ENCODE measurements at places on chromosomes 4 and X.

- DNase-seq, result no peak
These were observed 186.0 kb upstream of the FAM241A start for GRCh38 chr4:111959222-111959621.

GRCh38 chr4:74659576-74660411 is 134.5 kb downstream of the BTC start:
- DNase-seq, result no peak

DNA sequence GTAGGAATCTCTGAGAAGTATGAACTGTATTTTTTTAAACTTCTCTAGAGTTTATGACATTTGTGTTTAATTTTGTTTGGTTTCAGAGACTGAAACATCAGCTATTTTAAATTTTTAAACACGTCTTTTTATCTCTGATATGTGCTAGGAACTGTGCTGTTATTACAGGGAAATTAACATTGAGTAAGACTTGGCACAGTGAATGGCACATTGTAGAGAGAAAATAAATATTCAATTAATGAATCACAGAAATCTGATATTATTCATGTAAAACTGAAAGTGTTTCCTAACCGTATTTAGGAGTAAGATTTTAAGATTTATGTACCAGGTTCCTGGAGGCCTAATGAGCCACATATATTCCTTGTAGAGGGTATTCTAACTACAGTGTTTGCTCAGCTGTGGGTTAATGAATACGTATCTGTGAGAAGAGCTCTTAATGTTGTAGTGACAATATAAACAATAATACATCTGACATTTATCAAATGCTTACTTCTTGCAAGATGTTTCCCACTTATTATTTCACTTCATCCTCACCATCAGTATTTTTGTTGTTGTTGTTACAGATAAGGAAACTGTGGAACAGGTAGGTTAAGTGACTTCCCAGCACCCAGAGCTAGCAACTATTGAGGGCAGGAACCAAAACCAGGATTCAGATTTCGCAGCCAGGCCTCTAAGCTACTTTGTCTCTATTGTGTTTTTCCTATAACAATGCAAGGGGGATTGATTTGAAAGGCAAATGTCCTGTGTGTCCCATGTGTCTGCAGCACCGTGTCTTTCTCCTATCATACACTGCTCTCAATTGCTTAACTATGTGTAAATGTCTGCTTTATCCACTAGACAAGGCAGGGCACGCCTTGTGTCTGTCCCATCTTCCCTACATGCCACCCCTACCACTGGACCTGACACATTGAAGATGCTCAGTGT is 121.1 kb upstream of the FAM9C start:
- no peak for DNase-seq

GRCh38 chr4:165684177-165684805 is 188.7 kb upstream of the TLL1 start:
- DNase-seq, result no peak

DNA sequence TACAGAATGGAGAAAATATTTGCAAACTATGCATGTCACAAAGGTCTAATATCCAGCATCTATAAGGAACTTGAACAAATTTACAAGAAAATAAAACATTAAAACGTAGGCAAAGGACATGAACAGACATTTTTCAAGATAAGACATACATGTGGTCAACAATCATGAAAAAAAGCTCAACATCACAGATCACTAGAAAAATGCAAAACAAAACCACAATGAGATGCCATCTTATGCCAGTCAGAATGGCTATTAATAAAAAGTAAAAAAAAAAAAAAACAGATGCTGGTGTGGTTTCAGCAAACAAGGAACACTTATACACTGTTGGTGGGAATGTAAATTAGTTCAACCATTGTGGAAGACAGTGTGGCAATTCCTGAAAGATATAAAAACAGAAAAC is 75.8 kb upstream of the IL13RA2 start:
- no peak for DNase-seq

DNA sequence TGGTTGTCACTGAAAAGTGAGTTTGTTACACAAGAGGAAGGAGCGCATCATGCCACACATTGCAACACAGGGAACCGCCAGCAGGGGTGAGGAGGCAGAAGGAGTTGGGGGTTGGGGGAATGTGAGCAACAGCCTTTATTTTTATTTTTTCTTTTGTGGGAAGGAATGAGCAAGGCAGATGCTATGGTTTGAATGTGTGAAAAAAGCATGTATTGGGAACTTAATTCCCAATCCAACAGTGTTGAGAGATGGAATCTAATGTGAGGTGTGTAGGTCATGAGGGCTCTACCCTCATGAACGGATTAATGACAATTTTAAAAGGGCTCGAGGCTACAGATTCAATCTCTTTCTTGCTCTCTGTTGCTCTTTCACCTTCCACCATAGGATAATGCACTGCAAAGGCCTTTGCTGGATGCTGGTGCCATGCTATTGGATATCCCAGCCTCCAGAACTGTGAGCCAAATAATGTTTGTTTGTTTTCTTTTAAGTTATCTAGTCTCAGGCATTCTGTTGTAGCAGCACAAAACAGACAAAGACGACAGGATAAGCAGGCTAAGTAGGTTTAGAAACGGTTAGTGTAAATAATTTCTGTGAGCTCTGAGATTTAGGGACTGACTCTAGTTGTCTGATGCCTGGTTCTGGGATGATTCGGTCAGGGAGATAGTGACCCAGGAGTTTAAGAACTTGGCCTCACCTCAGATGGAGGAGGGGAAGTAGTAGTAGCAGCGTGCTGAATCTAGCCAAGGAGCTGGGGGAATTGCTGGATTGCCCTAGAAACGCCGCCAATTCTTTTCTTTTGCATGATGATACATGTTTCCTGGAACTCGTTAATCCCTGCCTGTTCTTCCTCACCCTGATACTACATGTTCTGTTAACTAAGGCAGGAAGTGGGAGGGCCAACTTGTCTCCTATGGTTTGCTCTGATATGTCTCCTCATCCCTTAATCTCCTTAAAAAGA is 156.6 kb upstream of the CTSO start:
- DNase-seq, result no peak

- no peak for DNase-seq
These were observed 5.9 kb downstream of the EMCN start for GRCh38 chr4:100511896-100512295.

- no peak for DNase-seq
These were observed 139.5 kb upstream of the NOCT start for GRCh38 chr4:138875891-138876608.

- peak; percentile 49 for DNase-seq
These were observed 5.5 kb downstream of the INPP4B start for GRCh38 chr4:142840516-142841123.

GRCh38 chr4:581753-582361 is 5.8 kb upstream of the TMEM271 start:
- no peak for DNase-seq

DNA sequence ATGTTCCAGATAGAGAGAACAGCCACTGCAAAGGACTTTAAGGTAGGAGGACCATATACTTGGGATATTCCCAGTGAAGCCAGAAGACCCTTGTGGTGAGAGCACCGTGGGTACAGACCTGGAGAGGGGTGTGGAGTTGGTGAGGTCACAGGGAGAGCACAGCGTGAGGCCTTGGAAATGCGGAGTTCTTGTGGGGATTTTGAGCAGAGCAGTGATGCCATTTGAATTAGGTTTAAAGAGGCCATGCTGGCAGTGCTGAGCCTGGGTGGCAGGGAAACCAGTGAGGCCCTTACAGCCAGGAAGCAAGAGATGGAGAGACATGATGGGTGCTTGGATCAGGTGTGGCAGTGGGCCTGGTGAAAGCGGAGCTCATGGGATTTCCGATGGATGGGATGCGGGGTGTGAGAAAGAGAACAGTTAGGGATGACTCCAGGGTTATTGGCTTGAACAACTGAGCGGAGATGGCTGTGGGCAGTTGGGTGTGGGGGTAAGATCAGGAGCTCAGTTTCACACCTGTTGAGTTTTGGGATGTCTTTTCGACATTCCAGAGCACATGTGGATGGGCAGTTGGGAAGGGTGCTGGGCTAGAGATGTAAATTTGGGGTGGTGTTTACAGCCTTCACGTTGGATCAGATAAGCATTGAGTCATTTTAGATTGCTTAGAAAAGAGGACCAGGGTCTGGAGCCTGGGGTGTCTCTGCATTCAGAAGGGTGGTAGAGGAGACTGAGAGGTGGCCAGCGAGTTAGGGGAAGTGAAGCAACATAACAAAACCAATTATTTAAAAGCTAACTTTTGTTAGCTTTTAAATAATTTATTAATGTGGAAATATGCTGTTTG is 68.9 kb downstream of the TMEM131L start:
- no peak for DNase-seq

DNA sequence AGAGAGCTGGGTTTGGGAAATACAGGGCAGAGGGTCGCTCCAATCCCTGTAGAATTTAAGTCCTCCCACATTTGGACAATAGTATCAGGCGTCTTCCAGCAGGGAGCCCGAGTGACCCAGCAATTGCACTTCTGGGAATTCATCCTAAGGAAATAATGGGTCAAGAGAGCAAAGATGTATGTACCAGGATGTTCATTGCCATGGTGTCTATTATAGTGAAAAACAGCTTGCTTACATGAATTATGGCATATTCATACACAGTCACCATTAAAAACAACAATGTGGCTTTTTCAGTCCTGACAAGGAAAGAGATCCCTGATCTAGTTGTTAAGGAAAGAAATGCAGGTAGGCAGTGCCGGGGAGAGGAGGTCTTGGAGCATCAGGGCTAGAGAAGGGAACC is 167.7 kb downstream of the PJA1 start:
- no peak for DNase-seq

GRCh38 chrX:42219231-42219630 is 295.9 kb upstream of the CASK start:
- DNase-seq, result no peak

DNA sequence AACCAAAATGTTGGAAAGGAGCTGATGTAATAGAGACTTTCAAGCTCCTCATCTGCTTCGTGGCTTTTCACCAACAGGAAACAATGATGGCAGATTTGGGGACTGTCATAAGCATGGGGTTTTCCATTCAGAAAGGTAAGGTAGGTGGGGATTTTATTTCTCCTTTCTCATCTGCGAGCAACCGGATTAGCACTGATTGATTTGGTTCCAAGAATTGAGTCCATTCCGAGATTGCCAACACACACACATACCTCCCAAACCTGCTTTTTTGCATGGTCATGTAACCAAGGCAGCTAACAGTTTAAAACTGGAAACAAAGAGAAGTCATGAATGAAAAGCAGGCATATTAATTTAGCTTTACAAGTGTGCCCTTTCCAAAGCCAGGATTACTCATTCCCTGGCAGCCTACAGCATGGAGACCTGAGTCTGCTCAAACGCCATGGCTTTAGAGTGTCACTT is 63.0 kb upstream of the LNX1 start:
- DNase-seq, result no peak

GRCh38 chr4:189533603-189534002 is 407.1 kb upstream of the FRG1 start:
- no peak for DNase-seq

DNA sequence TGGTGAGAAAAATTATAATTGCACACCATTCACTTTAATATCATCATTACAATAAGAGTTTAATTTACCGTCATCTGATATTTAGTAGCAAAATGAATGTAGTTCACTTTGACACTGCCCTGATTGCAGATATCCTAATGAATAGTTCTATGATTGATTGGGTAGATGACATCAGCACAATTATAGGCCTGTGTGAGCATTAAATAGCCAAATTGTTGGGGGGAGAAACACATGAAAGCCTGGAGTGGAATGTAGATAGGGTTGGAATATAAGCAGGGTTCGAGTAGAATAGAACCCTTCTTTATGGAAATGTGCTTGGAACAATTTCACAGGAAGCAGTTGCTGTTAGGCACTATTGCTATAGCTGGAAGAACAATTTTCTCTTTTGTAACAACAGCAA is 1526.2 kb downstream of the RPA4 start:
- no peak for DNase-seq

- no peak for DNase-seq
These were observed 53.6 kb downstream of the MANBA start for GRCh38 chr4:102707150-102707549.
